ENCODE measurements at places on chromosomes 12 and 14. TPM values are rescaled to one million over a fixed set of nuclear protein-coding genes. Genes with fewer than 3 reads are reported as not detected.

Gene LMO3
- not detected for total RNA-seq

Gene INHBE
- total RNA-seq, result not detected

Gene OTX2
- not detected for total RNA-seq

Gene KRT7
- total RNA-seq, result 3.8 TPM
